ENCODE measurements at places on chromosomes 1 and 21.
A peak's percentile ranks its signal among the peaks of the same experiment; 100 is the strongest.

GRCh38 chr1:185850366-185850765 is 116.2 kb downstream of the HMCN1 start:
- peak; percentile 17 for DNase-seq

DNA sequence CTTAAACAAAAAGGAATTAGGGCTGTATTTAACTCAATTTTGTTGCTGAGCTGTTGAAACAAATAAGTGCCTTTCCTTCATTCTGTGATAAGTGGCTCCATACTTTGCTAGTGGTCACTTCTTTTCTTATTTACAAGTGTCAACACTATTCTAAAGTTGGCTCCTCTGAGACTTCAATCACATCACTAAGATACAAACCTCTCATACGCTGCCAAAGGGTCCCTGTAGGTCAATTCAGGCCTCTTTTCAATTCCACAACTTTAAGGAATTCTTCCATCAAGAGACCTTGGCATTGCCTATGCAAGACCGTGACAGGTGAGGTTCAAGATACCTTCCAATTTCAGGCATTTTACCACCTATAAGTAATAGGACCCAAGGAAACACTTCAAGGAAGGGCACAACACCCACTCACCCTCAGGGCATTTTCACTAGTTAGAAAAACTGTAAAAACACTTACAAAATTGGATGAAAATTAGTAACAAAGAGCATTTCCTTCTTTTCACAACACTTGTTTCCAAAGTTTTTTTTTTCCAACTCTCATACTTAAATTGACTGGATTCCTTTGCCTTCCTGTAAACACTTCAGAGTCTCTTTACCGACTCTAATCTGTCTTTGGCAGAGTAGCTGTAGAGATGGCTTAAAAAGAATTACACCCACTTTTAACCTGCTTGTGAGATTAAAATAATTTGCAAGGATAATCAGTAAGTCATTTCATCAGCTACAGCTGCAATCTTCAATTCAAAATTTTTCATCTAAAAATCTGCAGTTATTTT is 24.5 kb downstream of the SERBP1 start:
- no peak for DNase-seq

- DNase-seq, result no peak
These were observed 537.7 kb downstream of the BRINP3 start for GRCh38 chr1:189939967-189940366.

- DNase-seq, result no peak
These were observed 24.9 kb upstream of the CDC42BPA start for GRCh38 chr1:227343206-227343605.

- DNase-seq, result no peak
These were observed 267.4 kb downstream of the KCNH1 start for GRCh38 chr1:210866532-210866931.

DNA sequence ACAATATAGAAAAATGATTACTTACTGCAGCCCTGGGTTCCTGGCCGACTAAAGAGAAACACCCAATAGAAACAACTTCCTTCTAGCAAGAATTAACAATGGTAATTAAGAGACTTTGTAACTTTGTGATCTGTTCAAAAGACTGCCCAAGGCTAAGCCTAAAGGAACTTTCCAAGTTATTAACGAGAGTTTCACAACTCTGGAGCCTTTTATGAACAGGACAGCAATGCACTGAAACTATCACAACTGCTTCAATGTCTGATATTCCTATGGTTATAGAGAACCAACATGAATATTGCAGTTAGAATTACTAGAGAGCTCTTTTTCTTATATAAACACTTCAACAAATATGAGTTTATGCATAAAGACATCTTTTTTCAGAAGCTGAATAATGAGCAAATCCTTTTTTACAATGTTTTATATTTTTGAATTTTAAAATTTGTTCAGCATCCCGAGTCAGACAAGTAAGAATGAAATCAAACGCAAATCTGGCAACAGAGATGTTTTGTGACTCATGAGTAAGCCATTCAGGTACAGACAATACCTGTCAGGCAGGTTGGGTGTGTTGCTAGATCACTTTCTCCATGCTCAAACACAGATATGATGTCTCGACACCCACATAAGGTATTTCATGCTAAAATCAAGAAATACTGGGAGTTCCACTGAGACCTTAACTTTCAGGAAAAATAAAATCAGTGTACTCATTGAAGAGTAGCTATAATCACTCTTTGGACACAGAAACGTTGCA is 22.2 kb upstream of the KCNJ15 start:
- DNase-seq, result no peak

DNA sequence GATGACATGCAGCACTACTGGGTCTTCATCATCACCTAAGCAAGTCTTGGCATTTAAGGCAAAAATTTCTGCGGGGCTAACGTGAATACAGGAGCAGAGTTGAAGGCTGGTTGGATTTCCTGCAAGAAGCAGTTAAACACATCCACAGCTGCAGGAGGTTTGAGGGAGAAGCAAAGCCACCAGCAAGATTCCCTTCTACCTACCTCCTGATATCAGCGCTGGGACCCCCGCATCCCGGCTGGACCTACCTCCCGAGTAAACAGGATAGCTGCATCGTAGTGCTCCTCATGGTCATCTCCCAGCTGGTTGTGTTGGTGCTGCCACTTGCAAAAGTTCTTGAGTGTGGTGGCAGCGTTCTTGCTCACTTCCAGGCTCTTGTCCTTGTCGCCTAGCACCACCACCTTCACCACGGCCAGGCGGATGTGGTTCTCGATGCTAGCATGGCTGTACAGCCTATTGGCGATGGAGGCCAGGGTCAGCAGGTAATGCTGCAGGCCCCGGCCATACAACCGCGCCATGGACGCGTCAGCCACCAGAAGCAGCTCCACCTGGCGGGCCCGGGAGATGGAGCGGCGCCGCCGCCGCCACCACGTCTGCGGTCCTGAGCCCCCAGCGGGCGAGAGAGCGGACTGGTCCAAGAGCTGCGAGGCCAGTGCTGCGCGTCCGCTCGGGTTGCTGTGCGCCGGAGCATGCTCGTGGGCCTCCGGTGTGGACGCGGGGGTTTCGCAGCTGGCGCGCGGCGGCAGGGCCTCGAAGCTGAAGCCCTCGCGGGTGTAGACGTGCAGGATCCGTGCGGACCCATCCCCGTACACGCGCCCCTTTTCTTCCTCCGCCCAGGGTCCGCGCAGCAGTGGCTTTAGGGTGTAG is 1.6 kb downstream of the ADAMTS5 start:
- peak; percentile 77 for DNase-seq

- no peak for DNase-seq
These were observed 300.8 kb upstream of the PROX1 start for GRCh38 chr1:213686983-213687382.

- DNase-seq, result no peak
These were observed 2.7 kb upstream of the RAB29 start for GRCh38 chr1:205777994-205778393.

- no peak for DNase-seq
These were observed 39.8 kb upstream of the HLX start for GRCh38 chr1:220839474-220839873.

GRCh38 chr1:10022656-10023055 is 10.1 kb upstream of the UBE4B start:
- DNase-seq, result no peak

- DNase-seq, result no peak
These were observed 24.7 kb downstream of the VPS45 start for GRCh38 chr1:150092180-150092791.

DNA sequence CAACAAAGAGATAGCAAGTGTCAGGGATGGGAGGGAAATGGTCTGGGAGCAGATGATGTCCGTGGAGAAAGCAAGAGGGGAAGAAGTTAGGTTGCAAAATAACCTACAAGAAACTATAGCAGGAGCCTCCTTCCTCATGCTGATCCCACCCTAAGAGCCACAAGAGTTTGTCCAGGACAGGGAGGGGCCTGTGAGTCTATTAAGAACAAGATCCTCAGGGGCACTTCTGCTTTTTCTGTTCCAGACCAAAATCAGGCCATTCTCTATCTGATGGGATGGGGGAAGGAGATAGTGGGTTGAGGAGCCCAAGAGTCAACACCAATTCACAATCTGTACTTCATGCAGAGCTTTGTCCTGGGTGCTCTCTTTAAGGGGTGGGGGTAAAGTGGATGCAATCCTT is 7.7 kb upstream of the ATP1A4 start:
- no peak for DNase-seq

DNA sequence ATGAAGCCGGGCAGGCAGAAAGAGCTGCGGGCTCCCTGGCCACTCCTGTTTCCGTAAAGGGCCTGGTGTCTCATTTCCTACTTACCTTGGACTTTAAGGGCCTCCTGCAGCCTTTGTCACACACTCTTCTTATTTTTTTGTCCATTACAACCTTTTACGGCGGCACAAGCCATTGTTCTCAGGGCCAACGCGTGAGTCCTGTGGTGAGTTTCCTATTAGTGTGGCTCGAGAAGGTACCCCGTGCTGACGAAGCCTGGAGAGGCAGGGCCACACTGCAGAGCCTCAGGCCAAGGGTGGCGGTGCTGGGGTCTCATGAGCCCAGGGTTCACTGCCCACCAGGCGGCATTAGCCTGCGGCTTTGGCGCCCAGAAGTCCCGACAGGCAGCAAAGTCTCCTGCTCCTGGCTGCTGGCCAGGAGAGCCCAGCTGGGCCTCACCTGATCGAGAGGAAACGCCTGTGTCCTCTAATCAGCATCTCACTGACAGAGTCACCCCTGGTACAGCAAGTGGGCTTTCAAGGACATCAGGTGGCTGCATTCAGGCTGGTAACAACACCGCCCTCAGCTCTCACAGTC is 62.0 kb downstream of the SIK1 start:
- DNase-seq, result no peak

- DNase-seq, result peak; percentile 9
These were observed 58.7 kb downstream of the RABGAP1L start for GRCh38 chr1:174217787-174218574.

DNA sequence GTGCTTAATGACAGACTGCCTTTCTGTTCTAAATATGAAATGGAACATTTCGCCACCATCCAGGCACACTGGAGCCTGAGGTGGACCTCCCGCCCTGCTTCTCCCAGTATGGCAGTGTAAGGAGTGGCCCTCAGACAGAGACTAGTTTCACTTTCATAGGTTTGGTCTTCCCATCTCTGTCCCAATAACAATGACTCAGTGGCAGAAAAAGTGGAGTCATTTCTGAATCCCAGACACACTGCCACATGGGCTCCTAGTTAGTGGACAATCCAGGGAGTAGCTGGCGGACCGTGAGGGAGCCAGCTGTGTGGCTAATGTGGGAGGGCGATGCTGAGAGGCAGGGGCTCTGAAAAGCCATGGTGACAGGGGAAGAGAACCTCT is 95.6 kb upstream of the TSPAN2 start:
- no peak for DNase-seq

GRCh38 chr1:19338323-19338762 is 26.2 kb downstream of the SLC66A1 start:
- DNase-seq, result peak; percentile 93

- DNase-seq, result no peak
These were observed 12.5 kb upstream of the MATN1 start for GRCh38 chr1:30735668-30736498.

- DNase-seq, result peak; percentile 61
These were observed 1.5 kb downstream of the TGFB2 start for GRCh38 chr1:218346391-218347204.

DNA sequence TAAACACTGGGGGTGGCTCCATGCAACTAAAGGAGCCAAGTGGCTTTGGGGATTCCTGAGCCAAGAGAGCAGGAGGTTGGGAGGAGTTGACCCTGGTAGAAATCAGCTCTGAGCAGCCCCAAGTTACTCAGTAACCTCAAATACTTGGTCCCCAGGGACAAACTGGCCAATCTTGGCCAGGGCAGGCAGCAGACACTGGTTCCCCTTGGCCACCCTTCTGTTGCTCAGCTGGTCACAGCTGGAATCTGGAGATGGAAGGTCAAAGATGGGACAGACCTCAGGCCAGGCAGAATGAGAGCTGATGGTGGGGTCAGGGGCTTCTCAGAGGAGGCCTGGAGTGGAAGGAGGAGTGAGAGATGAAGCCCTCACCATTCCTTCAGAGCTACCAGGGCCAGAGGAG is 3.3 kb upstream of the RHBG start:
- no peak for DNase-seq

DNA sequence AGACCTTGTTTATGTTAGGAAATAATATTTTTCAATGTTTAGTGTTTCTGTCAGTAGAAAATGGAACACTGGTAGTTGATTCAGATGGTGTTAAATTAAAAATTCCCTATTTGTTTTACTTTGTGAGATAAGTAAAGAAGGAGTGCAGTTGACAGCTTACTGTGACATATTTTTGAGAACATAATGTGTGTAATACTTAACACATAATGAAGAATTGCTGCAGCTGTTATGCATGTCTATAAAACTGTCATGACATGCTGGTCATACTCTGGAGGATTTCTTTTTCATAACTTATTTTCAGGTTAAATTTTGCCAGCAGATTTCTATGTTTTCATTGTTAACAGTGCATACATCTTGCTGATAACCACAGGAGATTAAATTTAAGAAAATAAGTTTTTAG is 296.1 kb downstream of the CTH start:
- DNase-seq, result no peak

GRCh38 chr1:88472298-88472697 is 211.8 kb upstream of the PKN2 start:
- no peak for DNase-seq

DNA sequence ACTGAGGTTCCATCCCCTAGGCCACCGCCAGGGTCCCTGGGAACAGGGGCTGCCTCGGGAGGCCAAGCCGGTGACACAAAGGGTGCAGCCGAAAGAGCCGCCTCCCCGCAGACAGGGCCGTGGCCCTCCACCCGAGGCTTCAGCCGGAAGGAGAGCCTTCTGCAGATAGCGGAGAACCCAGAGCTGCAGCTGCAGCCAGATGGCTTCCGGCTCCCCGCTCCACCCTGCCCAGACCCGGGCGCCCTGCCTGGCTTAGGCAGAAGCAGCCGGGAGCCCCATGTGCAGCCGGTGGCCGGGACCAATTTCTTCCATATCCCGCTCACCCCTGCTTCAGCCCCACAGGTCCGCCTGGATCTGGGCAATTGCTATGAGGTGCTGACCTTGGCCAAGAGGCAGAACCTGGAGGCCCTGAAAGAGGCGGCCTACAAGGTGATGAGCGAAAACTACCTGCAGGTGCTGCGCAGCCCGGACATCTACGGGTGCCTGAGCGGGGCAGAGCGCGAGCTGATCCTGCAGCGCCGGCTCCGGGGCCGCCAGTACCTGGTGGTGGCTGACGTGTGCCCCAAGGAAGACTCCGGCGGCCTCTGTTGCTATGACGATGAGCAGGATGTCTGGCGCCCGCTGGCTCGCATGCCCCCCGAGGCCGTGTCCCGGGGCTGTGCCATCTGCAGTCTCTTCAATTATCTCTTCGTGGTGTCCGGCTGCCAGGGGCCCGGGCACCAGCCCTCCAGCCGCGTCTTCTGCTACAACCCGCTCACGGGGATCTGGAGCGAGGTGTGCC is 1.4 kb downstream of the KLHDC7A start:
- DNase-seq, result peak; percentile 60
